ENCODE measurements at places on chromosomes 1 and 21.

GRCh38 chr1:113058941-113059706, 13.9 kb upstream of the LRIG2 start:
- DNase-seq, result no peak

- DNase-seq, result no peak
Observed at GRCh38 chr1:160209321-160210046, 4.3 kb downstream of the PEA15 start.

DNA sequence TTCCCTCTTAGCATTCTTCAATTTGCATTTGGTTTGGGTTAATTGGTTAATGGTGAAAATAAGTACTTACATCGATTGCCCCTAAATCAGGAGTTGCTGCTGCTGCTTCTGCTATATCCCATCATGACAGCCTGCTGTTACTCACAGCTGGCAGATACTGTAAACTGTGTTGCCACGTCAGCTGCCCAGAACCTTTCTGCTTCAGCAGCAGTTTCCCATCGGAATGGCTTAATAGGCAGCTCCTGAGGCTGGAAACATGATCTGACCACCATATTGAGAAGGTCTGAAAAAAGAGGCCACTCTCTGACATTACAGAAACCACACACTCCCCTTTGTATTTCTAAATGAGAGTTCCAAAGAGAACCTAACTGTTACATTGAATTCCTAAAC, 14.3 kb upstream of the SEC16B start:
- DNase-seq, result no peak

GRCh38 chr1:15915991-15916390, 59.9 kb downstream of the ZBTB17 start:
- DNase-seq, result no peak

- no peak for DNase-seq
Observed at GRCh38 chr1:190957565-190957964, 479.9 kb upstream of the BRINP3 start.
